ENCODE measurements at places on chromosomes 1 and 21. TPM values are rescaled to one million over a fixed set of nuclear protein-coding genes. Genes with fewer than 3 reads are reported as not detected.
A peak's percentile ranks its signal among the peaks of the same experiment; 100 is the strongest.

Gene SPATA17
- total RNA-seq: 2.5 TPM

Gene TMPRSS2
- not detected for total RNA-seq

- no peak for DNase-seq
Measured at GRCh38 chr1:11352816-11353799, 80.1 kb downstream of the UBIAD1 start.

DNA sequence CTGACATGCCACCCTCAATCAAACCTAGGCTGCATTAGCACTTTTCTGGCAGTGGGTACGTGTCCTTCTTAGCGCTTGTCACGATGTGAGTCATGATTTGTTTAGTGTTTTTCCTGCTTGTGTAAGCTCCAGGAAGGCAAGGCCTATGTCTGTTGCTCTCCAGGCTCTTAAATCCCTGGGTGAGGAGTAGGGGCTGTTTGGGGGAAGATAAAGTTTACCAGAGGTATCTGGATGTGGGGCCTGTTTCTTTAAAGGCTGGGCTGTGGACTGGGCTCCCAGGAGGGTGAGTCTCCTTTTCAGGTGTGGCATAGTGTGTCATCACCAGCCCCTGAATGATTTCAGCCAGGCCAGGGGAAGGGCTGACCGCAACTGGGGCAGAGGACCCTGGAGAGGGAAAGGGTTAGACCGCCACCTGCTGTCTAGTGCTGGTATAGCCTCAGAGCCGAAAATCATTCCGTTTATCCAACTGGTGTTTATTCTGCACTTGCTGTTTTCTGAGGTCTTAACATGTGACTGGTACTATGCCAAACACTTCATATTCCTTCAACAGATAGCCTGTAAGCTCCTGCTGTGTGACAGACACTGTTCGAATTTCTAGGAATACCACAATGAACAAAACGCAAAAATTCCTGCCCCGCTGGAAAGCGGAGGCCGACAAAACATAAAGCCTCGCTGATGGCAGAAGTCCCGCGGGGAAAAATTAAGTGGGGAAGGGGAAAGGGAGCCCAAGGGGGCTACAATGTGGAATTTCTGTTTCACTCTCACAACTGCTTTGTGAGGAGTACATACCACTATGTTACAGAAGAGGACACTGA, 9.7 kb downstream of the SERINC2 start:
- DNase-seq: peak; percentile 84

DNA sequence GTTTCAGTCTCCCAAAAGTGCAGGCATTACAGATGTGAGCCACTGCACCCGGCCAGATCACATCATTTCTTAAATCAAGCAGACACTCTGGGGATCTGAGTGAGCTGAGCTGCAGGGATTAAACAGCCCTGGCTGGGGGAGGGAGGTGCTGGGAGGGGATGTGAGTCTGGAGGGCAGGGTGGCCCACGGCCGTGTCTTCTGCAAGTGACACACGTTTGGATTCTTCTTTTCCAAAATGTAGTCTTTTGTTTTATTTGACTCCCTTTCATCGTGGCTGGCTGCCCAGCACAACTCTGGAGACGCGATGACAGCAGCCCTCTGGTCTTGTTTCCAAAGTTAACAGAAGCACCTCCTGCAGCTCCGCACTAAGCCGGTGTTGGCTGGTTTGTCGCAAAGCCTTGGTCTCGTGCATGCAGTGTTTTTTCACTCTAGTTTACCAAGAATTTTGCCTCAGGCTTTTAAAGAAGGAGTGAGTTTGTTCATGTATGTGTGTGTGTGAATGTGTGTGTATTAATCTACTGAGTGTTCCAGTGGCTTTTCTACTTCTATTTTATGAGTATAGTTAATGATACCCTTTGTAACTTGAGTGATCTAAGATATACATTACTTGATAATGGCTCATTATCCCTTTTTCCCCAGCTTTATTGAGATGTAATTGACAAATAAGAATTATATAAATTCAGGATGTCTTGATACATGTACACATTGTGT, 2.8 kb upstream of the KRTAP10-5 start:
- no peak for DNase-seq

DNA sequence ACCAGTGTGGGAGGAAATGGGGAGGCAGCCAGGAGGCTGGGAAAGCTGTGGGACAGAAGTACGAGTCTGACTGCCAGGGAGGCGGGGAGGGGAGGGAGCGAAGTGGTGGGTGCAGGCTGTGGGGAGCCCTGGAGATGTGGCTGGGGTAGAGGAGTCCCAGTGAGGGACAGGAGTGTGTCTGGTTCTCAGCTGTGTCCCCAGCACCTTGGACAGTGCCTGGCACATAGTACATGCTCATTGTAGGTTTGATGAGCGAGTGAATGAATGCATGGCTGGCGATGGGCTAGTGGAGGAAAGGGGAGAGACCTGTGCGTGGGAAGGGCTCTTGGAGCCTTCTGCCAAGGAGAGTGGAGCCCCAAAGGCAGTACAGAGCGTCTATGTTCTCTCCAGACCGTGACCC, 104.1 kb downstream of the SIK1 start:
- DNase-seq: no peak

GRCh38 chr1:68206848-68207689, 25.3 kb downstream of the WLS start:
- no peak for DNase-seq

GRCh38 chr1:200290010-200290685, 119.7 kb downstream of the ZNF281 start:
- no peak for DNase-seq

Data from neural crest cell (in vitro differentiated cells).